ENCODE measurements at places on chromosomes 2 and 18. TPM values are rescaled to one million over a fixed set of nuclear protein-coding genes. Genes with fewer than 3 reads are reported as not detected.
A peak's percentile ranks its signal among the peaks of the same experiment; 100 is the strongest.

DNA sequence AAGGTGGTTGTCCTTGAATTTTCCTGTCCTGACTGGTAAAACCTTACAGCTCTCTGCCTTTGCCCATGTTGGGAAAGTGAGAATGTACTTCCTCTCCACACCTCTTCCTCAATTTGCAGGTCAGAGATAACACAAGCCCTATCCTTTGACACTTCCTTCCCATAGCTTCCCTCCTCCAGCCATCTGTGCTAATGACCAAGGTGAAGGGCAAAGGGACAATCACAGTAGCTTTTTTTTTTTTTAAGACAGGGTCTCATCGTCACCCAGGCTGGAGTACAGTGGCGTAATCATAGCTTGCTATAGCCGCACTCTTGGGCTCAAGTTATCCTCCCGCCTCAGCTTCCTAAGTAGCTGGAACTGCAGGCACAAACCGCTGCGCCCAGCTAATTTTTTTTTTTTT lies 24.3 kb upstream of the STPG4 start:
- H3K27me3 ChIP-seq: no peaks in the 10 kb centered on the region
- no peak for DNase-seq
- no peaks in the 10 kb centered on the region for H3K4me1 ChIP-seq
- H3K36me3 ChIP-seq: no peaks in the 10 kb centered on the region
- no peak overlapping the region for H3K4me3 ChIP-seq
- no peak overlapping the region for H3K27ac ChIP-seq

PCARE gene
- polyA plus RNA-seq: 0.09 TPM

- H3K27ac ChIP-seq: no peak overlapping the region
- no peak overlapping the region for H3K4me3 ChIP-seq
- H3K27me3 ChIP-seq: no peaks in the 10 kb centered on the region
- H3K4me1 ChIP-seq: no peaks in the 10 kb centered on the region
These were observed 416.4 kb downstream of the CMPK2 start for GRCh38 chr2:6449343-6449742.

DNA sequence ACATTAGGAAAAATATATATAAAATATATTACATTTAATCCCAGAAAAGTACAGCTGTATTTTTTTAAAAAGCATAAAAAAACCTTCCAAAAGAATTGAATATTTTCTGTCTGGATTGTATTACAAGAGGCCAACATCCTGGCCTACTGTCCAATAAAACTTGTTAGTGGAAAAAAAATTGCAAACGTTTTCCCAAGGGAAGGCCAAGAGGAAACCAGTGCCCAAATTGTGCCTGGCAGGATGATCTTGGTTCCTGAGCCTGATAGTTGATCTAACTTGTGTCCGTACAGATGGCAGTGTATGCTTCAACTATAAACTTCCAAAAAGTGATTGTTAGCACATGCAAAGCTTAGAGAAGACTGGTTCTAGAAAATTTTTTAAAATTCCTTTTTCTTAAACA lies 90.6 kb upstream of the LPIN2 start:
- H3K27ac ChIP-seq: peak overlapping the region; percentile 52
- no peak overlapping the region for H3K4me3 ChIP-seq
- no peaks in the 10 kb centered on the region for H3K27me3 ChIP-seq

CGREF1 gene
- 6.6 TPM for polyA plus RNA-seq

ILKAP gene
- polyA plus RNA-seq: 55.2 TPM

DNA sequence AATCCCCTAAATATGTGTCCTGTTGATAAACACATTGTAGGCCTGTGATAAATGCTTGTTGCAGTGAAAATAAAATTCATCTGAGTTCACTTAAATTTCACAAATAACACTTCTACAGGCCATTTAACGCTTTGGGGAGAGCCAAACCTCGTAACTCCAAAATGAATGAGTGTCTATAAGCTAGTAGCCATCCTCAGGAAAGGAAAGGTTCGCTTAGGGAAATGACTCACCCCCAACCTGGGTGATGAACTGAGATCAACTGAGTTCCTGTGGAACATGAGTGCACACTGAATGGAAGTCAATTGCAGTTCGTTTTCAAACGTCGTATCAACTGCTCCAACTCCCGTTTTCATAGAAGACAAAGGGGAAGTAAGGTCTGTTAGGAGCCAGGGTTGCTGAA lies 527.6 kb upstream of the ID2 start:
- no peak for DNase-seq
- no peak overlapping the region for H3K4me3 ChIP-seq
- H3K36me3 ChIP-seq: no peaks in the 10 kb centered on the region
- no peaks in the 10 kb centered on the region for H3K4me1 ChIP-seq

GRCh38 chr2:239231231-239232194 lies 169.3 kb downstream of the HDAC4 start:
- peak overlapping the region; percentile 88 for H3K27ac ChIP-seq
- peaks cover 11% of the 10 kb centered on the region for H3K36me3 ChIP-seq
- no peaks in the 10 kb centered on the region for H3K27me3 ChIP-seq
- no peak for DNase-seq
- peaks cover 83% of the 10 kb centered on the region for H3K4me1 ChIP-seq

DNA sequence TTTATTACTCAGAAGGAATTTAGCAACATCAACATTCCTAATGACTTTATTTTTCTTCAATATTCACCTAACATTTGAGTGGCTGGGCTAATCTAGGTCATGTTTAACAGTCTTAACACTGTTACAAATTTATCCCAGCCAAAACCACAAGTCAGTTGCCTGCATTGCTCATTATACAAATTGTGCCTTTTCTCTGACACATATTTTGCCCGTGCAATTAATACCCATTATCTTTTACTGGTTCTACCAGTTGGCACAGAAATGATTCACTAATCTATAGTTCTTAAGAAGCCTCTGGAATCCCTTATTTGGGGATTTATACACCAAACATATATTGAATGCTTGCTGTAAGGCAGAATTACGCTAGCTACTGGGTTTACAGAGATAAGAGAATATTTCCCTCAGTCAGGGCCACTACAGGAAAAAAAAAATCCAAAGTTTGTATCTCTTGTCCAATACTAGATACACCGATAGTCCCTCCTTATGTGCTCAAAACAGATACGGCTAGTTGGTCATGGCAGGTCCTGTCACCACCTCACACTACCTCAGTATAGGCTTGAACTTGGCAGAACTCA lies 46.3 kb downstream of the ZCCHC2 start:
- H3K27ac ChIP-seq: no peak overlapping the region
- no peak for DNase-seq
- no peaks in the 10 kb centered on the region for H3K4me1 ChIP-seq
- no peak overlapping the region for H3K4me3 ChIP-seq
- H3K27me3 ChIP-seq: no peaks in the 10 kb centered on the region
- H3K36me3 ChIP-seq: peaks cover 8% of the 10 kb centered on the region

DNA sequence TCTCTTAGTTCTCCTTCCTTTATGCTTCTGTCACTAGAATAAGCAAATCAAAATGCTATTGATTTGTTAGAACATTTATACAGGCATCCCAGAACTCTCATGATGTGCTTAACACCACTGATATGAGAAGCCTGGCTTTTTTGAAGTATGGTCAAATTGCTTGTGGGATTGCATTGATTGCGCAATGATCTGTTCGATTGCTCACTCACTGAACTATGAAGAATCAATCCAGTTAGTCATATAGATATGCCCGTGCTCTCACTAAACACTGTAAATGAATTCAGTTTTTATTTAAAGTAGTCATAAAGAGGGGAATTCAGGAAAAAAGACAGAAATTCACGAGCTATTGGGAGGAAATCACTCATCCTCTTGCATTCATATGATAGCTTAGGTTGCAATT lies 1237.8 kb downstream of the SUCLG1 start:
- DNase-seq: no peak
- H3K27me3 ChIP-seq: no peaks in the 10 kb centered on the region
- no peaks in the 10 kb centered on the region for H3K4me1 ChIP-seq
- H3K4me3 ChIP-seq: no peak overlapping the region
- no peaks in the 10 kb centered on the region for H3K36me3 ChIP-seq

KCNJ13 gene
- 0.03 TPM for polyA plus RNA-seq

GRCh38 chr18:75116165-75116564 lies 92.8 kb downstream of the PTGR3 start:
- H3K27ac ChIP-seq: no peak overlapping the region
- H3K36me3 ChIP-seq: no peaks in the 10 kb centered on the region
- no peak overlapping the region for H3K4me3 ChIP-seq
- no peaks in the 10 kb centered on the region for H3K27me3 ChIP-seq

- H3K4me3 ChIP-seq: no peak overlapping the region
- no peak overlapping the region for H3K27ac ChIP-seq
- H3K36me3 ChIP-seq: no peaks in the 10 kb centered on the region
These were observed 27.8 kb downstream of the ANO7 start for GRCh38 chr2:241216211-241216761.

GRCh38 chr2:205700331-205701132 lies 18.2 kb downstream of the NRP2 start:
- no peaks in the 10 kb centered on the region for H3K36me3 ChIP-seq
- H3K4me3 ChIP-seq: no peak overlapping the region
- DNase-seq: no peak
- peak overlapping the region; percentile 30 for H3K27ac ChIP-seq
- no peaks in the 10 kb centered on the region for H3K27me3 ChIP-seq

- no peak overlapping the region for H3K4me3 ChIP-seq
- H3K27ac ChIP-seq: no peak overlapping the region
- no peak for DNase-seq
- no peaks in the 10 kb centered on the region for H3K4me1 ChIP-seq
- no peaks in the 10 kb centered on the region for H3K36me3 ChIP-seq
- no peaks in the 10 kb centered on the region for H3K27me3 ChIP-seq
These were observed 860.0 kb downstream of the CPS1 start for GRCh38 chr2:211416373-211416772.

DNA sequence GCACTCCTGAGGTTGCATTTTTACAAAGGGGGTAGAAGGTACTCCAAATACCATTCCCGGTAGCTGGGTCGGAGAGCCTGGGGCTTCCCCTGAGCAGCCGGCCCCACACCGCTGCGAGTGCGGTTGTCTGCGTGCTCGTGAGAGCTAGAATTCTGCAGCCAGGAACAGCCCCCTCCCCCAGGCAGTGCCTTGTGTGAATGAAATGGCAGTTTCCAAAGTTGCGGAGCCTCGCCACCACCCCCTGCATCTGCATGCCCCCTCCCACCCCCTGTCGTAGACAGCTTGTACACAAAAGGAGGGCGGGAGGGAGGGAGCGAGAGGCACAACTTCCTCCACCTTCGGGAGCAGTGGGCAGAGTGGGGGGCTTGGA lies 1.1 kb downstream of the MYCN start:
- peak overlapping the region; percentile 63 for H3K4me3 ChIP-seq
- peaks cover 29% of the 10 kb centered on the region for H3K4me1 ChIP-seq
- no peak overlapping the region for H3K27ac ChIP-seq

DNA sequence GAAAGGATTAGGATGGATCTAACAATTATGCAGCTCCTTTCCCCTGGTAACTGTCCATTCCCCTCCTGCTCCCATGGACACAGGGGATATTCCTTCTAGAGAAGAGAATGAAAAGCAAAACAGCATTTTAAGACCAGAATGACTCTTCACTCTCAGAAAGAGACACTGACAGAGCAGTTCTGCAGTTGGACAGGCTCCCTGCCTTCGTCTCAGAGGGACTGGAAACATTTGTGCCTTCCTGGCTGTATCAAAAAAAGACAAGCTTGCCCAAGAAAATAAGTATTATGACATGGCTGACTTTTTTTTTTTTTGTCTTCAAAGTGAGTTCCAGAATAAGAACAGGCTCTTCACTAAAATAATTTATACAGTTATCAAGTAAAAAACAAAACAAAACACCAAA lies 9.5 kb downstream of the PID1 start:
- no peaks in the 10 kb centered on the region for H3K27me3 ChIP-seq
- H3K4me1 ChIP-seq: no peaks in the 10 kb centered on the region
- H3K4me3 ChIP-seq: no peak overlapping the region
- H3K36me3 ChIP-seq: no peaks in the 10 kb centered on the region

DNA sequence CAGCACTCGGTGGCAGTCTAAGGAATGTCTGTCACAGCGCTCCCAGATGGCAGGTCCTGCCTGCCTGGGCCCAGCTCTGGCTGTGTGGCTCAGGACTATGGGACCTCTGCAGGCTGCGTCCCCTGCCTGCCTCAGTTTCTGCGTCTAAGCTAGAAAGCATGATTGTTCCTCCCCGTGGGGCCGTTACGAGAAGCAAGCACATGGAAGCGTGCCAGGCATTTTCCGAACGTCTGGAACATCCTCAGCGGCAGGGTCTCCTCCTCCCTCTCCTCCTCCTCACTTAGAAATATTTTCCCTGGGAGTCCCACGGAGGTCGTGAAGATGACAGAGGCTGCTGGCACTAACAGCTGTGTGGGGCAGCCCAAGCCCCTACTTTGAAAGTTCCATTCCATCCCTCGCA lies 43.3 kb downstream of the LRRFIP1 start:
- peaks cover 59% of the 10 kb centered on the region for H3K4me1 ChIP-seq
- peak overlapping the region; percentile 93 for H3K27ac ChIP-seq
- H3K4me3 ChIP-seq: no peak overlapping the region
- no peaks in the 10 kb centered on the region for H3K27me3 ChIP-seq
- H3K36me3 ChIP-seq: no peaks in the 10 kb centered on the region

DNA sequence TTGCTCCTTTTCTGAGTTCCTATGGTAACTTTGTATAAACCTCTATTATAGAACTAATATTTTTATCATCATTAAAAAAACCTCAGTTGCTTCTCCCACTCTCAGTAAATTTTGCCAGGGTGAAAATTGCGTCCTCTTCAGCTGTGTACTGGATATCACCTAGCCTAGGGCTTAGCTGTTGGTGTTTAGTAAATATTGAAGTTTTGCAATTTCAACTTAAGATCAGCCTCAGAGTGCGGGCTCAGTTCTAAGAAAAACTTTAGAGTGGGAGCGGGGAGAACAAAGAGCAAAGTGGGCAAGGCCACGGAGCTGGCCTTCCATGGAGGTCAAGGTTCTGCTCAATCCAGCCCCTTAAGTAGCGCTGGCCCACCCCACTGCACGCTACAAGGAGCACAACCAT lies 488.3 kb upstream of the SPRED2 start:
- no peak overlapping the region for H3K4me3 ChIP-seq
- H3K4me1 ChIP-seq: peaks cover 11% of the 10 kb centered on the region
- no peak overlapping the region for H3K27ac ChIP-seq
- no peaks in the 10 kb centered on the region for H3K27me3 ChIP-seq

DNA sequence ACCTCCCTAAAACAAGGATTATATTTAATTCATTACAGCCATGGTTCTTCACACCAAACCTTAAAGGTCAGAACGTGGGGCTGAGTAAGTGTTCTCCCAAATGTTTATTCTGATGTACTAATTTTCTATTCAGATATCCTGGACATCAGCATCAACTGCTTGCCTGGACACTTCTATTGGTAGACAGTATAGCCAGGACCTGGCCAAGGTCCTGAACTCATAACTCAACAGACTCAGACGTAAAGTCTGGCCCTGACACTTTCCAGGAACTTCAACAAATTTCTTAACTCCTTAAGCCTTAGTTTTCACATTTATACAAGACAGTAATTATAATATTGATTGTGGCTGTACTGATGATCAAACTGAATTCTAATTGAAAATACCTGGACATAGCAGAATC lies 89.1 kb downstream of the AKAIN1 start:
- H3K36me3 ChIP-seq: no peaks in the 10 kb centered on the region
- no peaks in the 10 kb centered on the region for H3K27me3 ChIP-seq
- H3K27ac ChIP-seq: no peak overlapping the region
- no peak overlapping the region for H3K4me3 ChIP-seq

TWSG1 gene
- 7.0 TPM for polyA plus RNA-seq

PDE11A gene
- polyA plus RNA-seq: 0.35 TPM

SKOR2 gene
- not detected for polyA plus RNA-seq

All from psoas muscle (tissue), 8 donors.